Eye (tissue), 1 donor: ENCODE measurements at places on chromosomes 3 and 15.
A peak's percentile ranks its signal among the peaks of the same experiment; 100 is the strongest.

DNA sequence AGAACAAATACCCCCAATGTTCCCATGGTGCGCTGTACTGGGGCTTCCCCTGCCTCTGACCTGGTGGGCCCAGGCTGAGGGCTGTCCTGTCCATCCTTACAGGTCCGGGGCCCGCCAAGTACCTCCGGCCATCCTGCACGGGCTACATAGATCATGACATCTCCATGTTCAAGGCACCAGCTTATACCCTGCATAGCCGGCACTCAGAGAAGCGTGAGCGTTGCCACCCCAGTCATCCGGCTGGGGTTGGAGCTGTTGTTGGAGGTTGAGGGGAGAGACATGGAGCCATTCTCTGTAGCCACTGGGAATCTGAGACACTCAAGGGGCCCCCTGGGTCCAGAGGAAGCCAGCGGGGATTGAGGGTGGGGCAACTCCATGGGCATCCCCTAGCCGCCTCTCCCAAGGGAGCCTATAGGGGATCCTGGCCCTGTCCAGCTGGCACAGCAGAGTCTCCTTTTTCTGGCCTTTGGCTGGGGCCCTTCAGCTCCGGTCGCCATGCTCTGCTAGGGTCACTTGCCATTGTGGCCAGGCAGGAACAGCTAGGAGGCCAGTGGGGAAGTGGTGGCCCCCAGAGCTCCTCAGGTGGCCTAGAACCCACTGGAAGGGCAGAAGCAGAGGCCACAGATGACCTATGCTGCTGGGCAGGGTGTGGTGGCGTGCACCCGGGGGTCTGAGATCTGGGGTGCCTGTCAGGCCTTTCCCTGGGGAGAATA lies 12.5 kb upstream of the CSPG4 start:
- no peak for DNase-seq

DNA sequence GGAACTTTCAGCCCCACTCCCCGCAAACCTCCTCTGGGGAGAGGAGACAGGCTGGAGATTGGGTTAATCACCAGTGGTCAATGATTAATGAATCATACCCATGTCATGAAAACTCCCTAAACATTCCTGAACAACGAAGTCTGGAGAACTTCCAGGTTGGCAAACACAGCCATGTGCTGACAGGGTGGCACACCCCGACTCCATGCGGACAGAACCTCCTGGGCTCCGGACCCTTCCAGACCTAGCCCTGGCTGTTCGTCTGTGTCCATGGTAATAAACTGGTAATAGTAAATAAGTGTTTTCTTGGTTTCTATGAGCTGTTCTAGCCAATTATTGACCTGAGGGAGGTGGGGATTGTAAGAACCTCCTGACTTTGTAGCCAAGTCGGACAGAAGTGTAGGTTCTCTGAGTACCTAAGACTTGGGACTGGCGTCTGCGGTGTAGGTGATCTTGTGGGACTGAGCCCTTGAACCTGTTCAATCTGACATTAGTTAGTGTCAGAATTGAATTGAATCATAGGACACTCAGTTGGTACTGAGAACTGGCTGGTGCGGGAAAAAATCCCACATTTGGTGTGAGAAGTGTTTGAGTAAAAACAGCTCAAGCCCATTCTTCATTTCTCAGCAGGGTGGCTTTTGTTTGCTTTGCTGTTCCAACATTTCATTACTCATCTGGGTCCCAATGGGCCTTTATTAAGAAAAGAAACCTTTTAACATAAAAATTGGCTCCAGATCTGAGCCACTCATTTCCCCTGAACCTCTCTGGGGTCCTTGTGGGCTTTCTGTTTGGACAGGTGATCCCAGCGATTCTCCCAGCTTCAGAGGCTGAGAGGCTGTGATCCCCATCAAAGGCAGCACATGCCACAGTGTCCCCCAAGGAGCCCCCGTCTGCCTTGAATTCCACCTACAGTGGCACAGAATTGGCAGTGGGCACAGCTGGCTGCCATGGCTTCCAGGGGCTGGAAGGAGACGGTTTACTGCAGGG lies 151.0 kb downstream of the TJP1 start:
- no peak for DNase-seq

DNA sequence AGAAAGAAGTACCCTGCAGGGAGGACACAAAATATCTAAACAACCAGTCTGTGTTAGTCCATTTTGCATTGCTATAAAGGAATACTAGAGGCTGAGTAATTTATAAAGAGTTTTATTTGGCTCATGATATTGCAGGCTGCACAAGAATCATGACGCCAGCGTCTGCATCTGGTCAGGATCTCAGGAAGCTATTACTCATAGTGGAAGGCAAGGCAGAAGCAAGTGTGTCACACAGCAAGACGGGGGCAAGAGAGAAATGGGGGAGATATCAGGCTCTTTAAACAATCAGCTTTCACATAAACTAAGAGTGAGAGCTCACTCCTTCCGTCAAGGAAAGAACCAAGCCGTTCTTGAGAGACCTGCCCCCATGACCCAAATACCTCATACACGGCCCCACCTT lies 614.8 kb downstream of the ZIC1 start:
- no peak for DNase-seq

GRCh38 chr15:84001655-84002054 lies 233.9 kb upstream of the GOLGA6L4 start:
- DNase-seq: no peak

- peak; percentile 39 for DNase-seq
Measured at GRCh38 chr15:50764461-50765194, 878 bp downstream of the SPPL2A start.

GRCh38 chr15:40081691-40082194 lies 26.9 kb downstream of the BMF start:
- DNase-seq: peak; percentile 90

- peak; percentile 62 for DNase-seq
Measured at GRCh38 chr3:43001094-43001553, 22.0 kb downstream of the GASK1A start.

DNA sequence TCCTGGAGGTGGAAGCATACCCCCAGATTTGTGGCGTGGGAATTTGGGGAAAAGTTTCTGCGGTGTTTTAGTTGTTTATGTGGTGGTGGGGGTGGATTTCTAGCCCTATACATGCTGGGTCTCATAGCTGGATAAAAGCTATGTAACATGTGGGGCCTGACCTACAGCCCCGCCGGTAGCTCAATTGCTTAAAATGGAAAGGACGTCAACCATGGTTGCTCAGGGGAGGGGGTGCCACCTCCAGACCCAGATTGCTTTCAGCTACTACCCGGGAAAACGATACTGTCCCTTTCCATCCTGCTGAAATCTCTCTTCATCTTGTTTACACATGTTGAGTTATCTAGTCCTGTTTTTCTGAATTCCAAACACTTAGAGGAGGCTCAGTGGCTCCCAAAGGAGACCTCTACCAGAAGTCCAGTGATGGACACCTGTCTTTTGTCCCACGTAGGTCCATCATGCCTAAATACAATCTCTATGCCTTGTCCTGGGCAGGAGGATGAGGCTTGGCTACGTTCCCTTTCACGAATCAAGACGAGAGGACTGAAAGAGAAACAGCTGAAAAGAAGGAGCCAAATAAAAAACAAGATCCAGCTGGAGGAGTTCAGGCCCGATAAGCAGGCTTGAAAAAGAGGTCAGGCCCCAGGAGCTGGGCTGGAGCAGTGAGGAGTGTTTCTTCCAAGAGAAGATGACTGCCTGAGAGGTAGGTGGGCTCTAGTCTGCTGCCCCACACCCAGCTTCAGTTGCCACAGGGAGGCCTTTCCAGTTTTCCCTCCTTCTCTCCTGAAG lies 72.1 kb upstream of the TPRG1 start:
- no peak for DNase-seq

- DNase-seq: no peak
Measured at GRCh38 chr3:181660337-181660736, 51.4 kb upstream of the SOX2 start.

DNA sequence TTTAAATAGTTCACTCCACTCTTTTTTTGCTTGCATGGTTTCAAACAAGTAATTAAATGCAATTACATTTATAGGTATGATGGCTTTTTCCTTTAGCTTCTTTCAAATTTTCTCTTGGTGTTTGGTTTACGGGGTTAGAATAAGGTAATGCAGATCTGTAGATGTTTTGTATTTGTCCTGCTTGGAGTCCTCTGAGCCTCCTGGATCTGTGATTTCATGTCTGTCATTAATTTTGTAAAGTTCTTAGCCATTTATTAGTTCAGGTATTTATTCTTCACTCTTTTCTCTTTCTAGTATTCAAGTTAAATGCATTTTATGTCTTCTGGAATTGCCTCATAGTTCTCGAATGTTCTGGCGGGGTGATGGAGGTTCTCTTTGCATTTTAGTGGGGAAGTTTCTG lies 1.4 kb upstream of the MRPS25 start:
- DNase-seq: no peak

GRCh38 chr15:42102646-42103235 lies 8.4 kb upstream of the PLA2G4D start:
- DNase-seq: no peak

DNA sequence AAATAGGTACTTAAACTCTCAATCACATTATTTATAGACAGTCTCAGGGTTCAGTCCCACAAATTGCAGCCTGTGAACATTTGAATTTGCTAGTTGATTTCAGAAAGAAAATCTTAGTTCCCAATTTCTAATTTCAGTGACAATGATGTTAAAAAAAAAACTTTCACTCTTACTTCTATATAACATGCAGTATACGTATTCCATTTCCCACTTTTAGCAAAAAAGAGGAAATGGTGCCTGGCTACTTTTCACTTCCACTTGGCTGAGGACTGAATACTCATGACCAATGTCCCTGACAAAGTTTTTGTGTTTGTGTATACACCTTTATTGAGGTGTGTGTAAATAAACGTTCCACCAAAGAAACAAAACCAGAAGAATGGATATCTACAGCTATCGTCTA lies 32.1 kb upstream of the XCR1 start:
- no peak for DNase-seq

GRCh38 chr3:179819379-179819778 lies 166.5 kb downstream of the USP13 start:
- DNase-seq: no peak

GRCh38 chr15:99566157-99566897 lies 543 bp downstream of the MEF2A start:
- peak; percentile 66 for DNase-seq

GRCh38 chr15:70094690-70095311 lies 2.9 kb downstream of the TLE3 start:
- no peak for DNase-seq

DNA sequence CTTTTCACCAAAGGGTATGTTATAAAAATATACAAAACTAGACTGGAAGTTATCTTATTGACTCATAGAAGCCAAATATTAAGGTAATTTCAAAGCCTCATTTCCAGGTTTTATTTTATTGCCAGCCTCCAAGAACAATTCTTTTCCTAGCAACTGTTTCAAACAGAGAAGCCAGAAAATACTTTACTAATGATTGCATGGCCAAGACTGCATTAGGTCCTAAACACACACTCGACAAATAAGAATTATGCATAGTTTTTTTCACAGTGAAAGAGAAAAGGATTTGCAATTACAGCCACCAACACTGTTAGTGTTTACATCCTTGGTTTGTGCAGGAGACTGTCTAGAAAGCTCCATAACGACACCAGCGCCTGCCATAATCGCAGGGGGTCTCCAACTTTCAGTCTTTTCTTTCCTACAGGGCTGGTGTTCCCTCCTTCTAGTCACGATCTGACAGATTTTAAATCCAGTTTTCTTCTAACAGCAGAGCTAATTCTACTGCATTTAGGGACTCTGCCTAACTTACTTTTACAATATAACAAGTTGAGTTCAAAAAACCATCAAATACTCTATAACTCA lies 58.1 kb downstream of the CLASP2 start:
- no peak for DNase-seq

- DNase-seq: no peak
Measured at GRCh38 chr15:92719021-92719420, 63.4 kb upstream of the FAM174B start.

- no peak for DNase-seq
Measured at GRCh38 chr15:99916668-99917223, 183.5 kb upstream of the LYSMD4 start.

DNA sequence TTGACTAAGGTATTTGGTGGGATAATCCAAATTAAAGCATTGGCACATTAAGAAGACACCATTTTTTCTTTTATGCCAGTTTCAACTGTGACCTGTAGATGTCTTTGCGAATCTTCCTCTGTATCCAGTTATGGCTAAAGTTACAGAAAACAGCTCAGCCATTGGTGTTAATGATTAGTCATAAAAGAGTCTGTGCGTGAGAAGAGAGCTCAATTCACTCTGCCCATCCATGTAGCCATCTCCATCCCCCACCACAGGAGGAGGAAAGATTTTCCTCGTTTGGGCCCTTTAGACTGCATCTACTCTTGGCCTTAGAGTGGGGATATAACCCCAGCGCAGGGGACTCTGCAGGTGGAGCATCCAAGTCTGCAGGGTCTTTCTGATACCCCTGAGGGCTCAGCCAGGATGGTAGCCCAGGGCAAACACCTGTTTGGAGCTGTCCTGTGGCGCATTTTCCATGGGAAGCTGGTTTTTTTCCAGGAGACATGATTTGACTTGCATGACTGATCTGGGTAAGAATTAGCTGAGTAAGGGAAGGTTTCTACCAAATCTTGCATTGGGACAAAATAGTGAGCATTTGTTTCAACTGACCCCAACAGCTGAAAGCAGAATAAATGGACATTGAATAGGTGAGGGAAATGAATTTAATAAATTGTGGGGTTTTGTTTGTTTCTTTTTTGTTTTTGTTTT lies 29.5 kb downstream of the NANOGP8 start:
- DNase-seq: no peak

- no peak for DNase-seq
Measured at GRCh38 chr15:74884428-74885223, 5.2 kb upstream of the MPI start.

DNA sequence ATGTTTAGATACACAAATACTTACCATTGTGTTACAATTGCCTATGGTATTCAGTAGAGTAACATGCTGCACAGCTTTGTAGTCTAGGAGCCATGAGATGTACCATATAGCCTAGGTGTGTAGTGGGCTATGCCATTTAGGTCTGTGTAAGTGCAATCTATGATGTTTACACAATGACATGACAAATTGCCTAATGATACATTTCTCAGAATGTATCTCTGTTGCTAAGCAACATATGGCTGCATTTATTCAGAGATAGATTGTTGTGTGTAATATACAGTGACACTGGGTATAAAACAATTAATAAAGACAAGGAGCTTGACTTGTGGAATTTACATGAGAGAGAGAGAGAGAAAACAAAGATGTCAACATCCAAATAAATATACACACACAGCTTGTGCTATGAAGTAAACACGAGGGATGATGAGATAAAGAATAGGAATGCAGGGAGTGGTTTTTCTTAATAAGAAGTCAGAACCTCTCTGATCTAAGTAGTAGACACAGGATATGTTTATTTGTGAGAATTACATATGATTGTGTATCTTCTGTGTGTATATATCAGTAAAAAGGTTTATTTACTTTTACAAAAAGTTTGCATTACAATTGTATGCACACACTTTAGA lies 110.0 kb downstream of the KCNAB1 start:
- no peak for DNase-seq

GRCh38 chr3:134709561-134710312 lies 58.9 kb upstream of the KY start:
- DNase-seq: peak; percentile 7

DNA sequence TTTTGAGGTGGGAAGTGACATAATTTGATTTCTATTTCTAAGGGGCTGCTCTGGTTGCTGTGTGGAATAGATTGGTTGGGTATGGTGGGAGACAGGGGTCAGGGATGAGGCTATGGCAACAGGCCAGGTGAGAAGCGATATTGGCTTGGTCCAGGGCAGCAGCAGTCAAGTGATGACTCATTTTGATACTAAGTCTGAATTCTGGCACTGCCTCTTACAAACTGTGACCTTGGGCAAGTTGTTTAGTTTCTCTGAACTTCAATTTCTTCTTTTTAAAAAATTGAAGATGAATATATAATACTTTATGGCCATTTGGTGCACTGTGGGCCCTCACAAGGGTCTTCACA lies 40.4 kb upstream of the CLSTN2 start:
- no peak for DNase-seq

- no peak for DNase-seq
Measured at GRCh38 chr3:132346841-132347736, 29.9 kb downstream of the ACP3 start.
